ENCODE measurements at places on chromosomes 5 and 9.
A peak's percentile ranks its signal among the peaks of the same experiment; 100 is the strongest.

- no peak for DNase-seq
Observed at GRCh38 chr5:171795381-171795780, 9.8 kb downstream of the SMIM23 start.

GRCh38 chr5:53490747-53491146, 10.3 kb downstream of the FST start:
- no peak for DNase-seq

GRCh38 chr5:31247381-31247780, 53.9 kb downstream of the CDH6 start:
- no peak for DNase-seq

- no peak for DNase-seq
Observed at GRCh38 chr5:5188376-5189050, 48.4 kb downstream of the ADAMTS16 start.

DNA sequence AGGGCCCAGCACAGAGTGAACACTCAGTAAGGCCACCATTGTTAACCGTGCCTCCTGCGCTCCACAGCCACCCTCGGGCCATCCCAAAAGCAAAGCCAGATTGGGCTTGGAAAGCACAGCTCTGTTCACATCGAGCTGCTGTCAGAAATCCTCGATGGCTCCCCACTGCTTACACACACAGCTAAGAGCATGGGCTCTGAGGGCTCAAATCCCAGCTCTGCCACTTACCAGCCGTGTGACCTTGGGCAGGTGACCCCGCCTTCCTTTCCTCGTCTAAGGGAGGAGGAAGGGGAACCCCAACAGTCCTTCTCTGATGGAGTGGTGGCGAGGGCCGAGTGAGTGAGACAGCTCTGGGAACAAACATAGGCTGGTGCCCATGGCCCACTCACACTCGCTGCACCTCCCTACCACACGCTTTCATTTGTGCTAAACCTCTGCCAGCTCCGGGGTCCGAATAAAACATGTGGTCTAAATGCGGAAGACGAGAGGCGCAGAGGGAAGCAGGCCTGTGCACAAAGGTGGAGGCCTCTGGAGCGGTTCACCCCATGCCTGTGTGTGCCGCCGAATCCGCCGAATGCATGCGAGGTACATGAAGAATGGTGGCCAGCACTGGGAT, 139.3 kb downstream of the PAX5 start:
- no peak for DNase-seq

DNA sequence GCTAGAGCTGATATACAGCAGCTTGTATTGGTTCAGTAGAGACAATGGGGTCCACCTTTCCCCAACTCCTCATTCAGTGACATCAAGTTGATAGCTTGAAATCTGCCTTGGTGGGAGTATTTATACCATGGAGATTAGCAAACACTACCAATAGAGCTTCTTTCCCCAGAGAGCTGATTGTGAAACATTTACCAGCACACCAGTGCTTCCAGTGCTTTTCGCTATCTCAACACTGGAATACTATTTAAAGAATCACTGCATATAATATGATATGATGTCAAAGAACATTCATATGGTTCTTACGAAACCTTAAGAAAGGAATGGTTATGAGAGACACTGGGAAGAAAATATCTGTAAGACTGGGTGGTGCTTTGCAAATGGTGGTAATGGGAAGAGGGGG, 21.8 kb upstream of the RNF145 start:
- no peak for DNase-seq

DNA sequence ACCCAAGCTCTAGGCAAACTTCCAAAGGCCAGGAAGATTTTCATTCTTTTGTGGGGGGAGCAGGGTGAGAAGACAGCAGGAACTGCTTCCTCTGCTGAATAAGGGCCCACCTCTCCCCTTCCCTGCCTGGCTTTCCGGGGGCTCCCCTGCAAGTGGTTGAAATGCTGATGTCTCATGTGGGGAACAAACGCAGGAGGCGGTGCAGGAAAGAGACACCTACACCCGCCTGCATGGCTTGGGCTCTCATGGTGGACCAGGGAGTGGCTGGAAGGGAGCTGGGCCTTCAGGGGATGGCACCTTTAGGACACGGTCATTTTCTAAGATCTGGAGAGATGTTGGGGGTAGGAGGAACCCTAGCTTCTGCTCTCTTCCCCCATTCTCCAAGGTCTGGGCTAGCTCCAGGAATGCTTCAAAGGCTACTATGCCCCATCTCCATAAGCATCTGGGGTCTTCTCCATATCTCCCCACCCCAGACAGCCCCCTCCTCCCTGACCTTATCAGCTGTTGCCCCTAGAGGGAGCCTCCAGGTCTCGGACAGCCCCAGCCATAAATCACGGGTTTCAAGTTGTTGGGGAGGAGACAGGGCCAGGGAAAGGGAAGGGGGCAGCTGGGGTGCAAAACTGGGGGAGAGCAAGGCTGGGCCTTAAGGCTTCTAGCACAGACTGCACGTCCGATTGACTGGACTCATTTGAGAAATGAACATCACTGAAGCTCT, 76.6 kb downstream of the PSD2 start:
- DNase-seq: no peak

DNA sequence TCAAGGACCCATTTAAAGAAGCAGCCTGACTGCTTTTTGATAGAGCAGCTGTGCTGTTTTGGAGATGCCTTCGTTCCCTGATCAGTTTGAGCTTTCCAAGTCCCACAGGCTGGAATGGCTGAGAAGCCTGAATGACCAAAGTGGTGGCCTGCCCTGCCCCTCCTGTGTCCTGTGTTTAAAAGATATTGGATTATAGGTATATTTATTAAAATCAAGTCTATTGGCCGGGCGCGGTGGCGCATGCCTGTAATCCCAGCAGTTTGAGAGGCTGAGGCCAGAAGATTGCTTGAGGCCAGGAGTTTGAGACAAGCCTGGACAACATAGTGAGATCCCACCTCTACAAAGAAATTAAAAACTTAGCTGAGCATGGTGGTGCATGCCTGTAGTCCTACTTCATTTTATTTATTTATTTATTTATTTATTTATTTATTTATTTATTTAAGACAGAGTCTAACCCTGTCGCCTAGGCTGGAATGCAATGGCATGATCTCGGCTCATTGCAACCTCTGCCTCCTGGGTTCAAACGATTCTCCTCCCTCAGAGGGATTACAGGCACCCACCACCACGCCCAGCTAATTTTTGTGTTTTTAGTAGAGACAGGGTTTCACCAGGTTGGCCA, 87.7 kb downstream of the CACNA1B start:
- no peak for DNase-seq

- DNase-seq: no peak
Observed at GRCh38 chr9:34158362-34158869, 20.4 kb upstream of the UBAP1 start.

- DNase-seq: peak; percentile 19
Observed at GRCh38 chr5:56319526-56320181, 86.5 kb upstream of the ANKRD55 start.

- DNase-seq: peak; percentile 15
Observed at GRCh38 chr5:154647114-154647760, 107.9 kb upstream of the LARP1 start.

DNA sequence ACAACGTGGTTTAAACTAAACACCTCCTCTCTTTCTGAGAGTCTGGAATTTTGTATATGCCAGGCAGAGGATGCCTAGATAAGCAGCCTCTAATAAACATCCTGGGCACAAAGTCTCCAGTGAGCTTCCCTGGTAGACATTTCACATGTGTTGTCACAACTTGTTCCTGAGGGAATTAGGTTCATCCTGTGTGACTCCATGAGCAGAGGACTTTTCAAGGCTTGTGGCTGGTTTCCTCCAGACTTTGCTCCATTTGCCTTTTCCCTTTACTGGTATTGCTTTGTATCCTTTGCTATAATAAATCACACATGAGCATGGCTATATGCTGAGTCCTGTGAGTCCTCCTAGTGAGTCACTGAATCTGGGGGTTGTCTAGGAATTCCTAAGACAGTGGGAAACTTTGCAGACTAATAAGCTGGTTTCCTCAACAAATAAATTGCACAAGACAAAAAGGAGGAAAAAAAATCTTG, 77.4 kb downstream of the NR2F1-AS1 start:
- DNase-seq: no peak

DNA sequence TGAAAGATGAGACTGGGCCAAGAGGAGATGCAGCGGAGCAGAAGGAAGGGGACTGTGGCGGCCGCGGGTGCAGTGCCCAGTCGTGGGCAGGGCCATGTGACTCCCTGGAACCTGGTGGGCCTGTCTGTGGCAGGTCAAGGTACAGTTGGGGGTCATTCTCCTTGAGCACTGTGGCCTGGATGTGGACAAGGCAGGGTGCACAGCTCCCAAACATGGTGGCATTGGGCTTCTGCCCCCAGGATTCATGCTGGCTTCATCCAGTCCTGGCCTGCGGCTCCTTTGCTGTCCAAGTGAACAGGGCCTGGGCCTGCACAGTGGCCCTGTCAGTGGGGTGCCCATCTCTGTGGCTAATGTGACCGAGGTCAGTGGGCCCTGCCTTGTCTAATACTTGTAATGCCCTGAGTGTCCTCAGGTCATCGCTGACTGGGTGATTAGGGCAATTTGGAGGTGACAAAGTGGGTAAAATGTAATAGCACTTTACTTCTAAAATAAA, 39.9 kb downstream of the CEP72 start:
- no peak for DNase-seq

- no peak for DNase-seq
Observed at GRCh38 chr5:14627270-14627669, 37.2 kb upstream of the OTULIN start.

GRCh38 chr9:69427286-69427685, 102.3 kb downstream of the ENTREP1 start:
- DNase-seq: no peak

GRCh38 chr9:73497796-73498195, 346.1 kb downstream of the ANXA1 start:
- no peak for DNase-seq

DNA sequence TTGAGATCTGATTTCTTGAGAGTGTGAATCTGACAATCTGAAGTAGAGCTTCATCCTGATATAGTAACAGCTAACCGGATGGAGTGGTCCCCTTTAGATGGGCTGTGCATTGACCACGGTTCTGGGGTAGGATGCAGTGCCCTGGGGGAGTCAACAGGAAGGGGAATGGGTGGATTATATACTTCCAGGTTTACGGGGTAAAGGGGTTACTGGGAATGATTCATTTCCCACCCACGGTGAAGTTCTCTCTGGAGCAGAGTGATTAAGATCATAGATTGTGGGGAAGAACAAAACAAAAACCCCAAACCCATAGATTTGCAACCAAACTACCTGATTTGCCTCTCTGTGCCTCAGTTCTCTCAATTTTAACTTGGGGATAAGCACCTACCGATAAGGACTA, 1.5 kb upstream of the B4GALT7 start:
- no peak for DNase-seq

GRCh38 chr5:113068559-113068958, 92.0 kb downstream of the DCP2 start:
- DNase-seq: no peak

- peak; percentile 4 for DNase-seq
Observed at GRCh38 chr9:13034694-13035002, 244.8 kb downstream of the MPDZ start.

DNA sequence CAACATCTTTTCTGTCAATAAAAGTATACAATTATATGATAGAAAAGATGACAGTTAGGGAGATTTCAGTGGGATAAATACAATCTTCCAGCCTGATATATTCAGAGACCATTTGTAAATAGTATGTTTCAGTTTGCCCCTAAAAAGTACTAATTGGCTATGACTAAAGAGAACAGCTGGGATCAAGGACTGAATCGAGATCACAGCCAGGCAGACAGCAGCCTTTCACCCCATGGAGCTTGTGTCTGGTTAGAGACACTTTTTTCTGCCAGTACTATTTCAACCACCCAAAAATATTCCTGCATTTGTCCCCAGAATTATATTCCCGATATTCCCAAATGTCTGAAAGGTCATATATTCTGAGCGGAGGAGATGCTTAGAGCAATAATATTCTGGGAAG, 577.3 kb upstream of the TLE4 start:
- no peak for DNase-seq

GRCh38 chr5:14212838-14213237, 69.7 kb downstream of the TRIO start:
- no peak for DNase-seq

GRCh38 chr5:77770293-77771005, 5.7 kb downstream of the TBCA start:
- DNase-seq: no peak

DNA sequence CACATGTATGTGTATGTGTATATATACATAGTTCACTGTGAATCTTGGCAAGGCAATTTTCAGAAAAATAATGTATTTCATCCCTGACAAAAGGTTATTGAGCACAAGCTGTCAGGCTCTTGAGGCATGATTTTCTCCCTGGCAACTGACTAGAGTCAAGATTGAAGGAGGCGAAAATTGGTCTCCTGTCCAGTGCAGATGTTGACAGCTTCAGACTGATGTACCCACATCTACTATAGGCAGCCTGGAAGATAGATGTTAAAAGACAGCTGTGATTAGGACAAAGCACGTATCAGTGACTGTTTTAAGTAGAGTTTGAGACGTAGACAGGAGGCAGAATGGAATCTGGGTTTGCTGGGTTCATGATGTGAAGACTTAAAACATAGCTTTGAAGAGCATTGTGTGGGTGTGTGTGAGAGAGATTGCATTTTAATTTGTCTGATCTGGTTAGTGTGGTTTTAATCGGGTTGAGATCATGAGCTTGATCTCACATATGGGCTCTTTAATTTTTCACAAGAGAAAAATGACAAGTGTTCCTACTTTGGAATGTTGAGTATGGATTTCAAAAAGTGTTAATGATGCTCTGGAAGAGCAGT, 39.1 kb downstream of the CTNNA1 start:
- DNase-seq: no peak

- no peak for DNase-seq
Observed at GRCh38 chr9:126986506-126986951, 71.9 kb downstream of the RALGPS1 start.

DNA sequence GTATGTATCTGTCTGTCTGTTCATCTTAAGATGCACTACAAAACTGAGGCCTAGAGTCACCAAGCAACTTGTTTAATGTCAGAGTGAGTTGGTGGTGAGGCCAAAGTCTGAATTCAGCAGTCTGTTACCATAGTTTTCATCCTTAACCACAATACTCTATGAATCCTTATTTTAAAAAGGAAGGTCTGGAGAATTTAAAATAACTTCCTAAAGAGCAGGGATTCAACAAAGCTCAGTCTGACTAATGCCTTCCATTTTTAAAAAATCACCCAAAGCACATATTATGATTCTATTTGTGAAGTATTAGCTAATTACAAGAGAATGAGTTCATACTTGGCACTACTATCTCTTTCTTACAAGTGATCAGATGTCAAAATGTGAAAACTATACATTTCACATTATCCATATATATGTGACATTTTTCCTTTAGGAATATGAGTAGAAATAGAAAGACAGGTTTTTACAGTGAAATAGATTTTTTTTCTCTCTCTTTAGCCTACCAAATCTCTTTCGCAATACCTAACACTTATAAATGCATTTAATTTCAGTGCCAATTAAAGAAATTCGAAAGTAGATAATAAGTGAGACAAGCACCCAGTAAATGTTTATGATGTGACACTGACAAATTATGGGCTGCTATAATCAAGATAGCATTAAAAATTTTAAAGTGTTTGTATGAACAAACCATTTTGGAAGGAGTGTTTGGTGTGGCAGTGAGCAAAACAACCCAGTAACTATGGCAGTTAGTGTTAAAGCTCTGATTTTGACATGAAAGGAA, 102.3 kb upstream of the CDKN2B start:
- no peak for DNase-seq

GRCh38 chr5:146540414-146540813, 24.4 kb upstream of the GPR151 start:
- DNase-seq: no peak

- no peak for DNase-seq
Observed at GRCh38 chr9:38332625-38333024, 59.9 kb upstream of the ALDH1B1 start.

Measured in G401 (cell line).